Sigmoid colon (tissue), 7 donors: ENCODE measurements at places on chromosomes 1 and 21. TPM values are rescaled to one million over a fixed set of nuclear protein-coding genes. Genes with fewer than 3 reads are reported as not detected.

E2F2 gene
- total RNA-seq = 0.28 TPM

SHE gene
- 7.5 TPM for total RNA-seq

OR2T2 gene
- not detected for total RNA-seq

TTC22 gene
- total RNA-seq = 0.81 TPM

BCAN gene
- total RNA-seq = not detected

MSTO1 gene
- total RNA-seq = 14.7 TPM

TTC13 gene
- total RNA-seq = 15.7 TPM

TAS1R1 gene
- not detected for total RNA-seq

C2CD2 gene
- total RNA-seq = 19.0 TPM

PERM1 gene
- total RNA-seq = under 0.01 TPM

NR5A2 gene
- 0.49 TPM for total RNA-seq

LCK gene
- 0.81 TPM for total RNA-seq

TBX15 gene
- 0.28 TPM for total RNA-seq

SHISA4 gene
- 12.7 TPM for total RNA-seq

CCDC28B gene
- 15.0 TPM for total RNA-seq

UBL4B gene
- not detected for total RNA-seq

VSIG8 gene
- not detected for total RNA-seq

OR2AK2 gene
- total RNA-seq = 0.55 TPM

ST6GALNAC3 gene
- total RNA-seq = 3.6 TPM

HAO2 gene
- total RNA-seq = not detected

HES2 gene
- total RNA-seq = not detected

UBE2Q1 gene
- 15.5 TPM for total RNA-seq

GNAT2 gene
- total RNA-seq = not detected
